ENCODE measurements at places on chromosomes 4 and X. TPM values are rescaled to one million over a fixed set of nuclear protein-coding genes. Genes with fewer than 3 reads are reported as not detected.
A peak's percentile ranks its signal among the peaks of the same experiment; 100 is the strongest.

DNA sequence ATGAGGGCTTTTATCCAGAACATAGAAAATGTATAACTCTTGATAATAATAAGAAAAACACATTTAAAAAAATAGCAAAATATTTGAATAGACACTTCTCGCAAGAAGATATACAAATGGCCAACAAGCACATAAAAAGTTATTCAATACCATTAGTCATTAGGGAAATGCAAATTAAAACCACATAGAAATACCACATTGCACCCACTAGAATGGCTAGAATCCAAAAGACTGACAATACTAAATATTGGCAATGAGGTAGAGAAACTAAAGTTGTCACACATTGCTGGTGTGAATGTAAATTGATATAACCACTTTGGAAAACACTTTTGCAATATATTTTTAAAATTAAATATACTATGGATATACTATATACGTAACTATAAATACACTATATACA is 754.3 kb upstream of the MAGEB2 start:
- no peak for DNase-seq

DNA sequence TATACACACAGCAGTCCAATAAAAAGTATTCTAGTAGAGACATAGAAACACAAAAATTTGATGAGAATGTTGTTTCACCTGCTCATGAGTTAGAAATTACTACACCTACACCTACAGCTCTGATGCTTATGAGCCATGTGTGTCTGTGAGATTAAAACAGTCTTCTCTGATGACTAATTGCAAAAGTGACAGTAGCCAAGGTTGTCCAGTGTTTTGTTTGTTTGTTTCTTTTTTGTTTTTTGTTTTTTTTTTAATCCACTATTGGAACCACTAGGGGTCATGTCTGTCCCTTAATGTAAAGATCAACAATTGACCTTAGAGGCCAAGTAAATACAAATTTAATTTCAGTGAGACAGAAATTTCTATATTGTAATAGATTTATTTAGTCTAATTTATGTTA is 423.1 kb downstream of the TEX13C start:
- no peak for DNase-seq

DNA sequence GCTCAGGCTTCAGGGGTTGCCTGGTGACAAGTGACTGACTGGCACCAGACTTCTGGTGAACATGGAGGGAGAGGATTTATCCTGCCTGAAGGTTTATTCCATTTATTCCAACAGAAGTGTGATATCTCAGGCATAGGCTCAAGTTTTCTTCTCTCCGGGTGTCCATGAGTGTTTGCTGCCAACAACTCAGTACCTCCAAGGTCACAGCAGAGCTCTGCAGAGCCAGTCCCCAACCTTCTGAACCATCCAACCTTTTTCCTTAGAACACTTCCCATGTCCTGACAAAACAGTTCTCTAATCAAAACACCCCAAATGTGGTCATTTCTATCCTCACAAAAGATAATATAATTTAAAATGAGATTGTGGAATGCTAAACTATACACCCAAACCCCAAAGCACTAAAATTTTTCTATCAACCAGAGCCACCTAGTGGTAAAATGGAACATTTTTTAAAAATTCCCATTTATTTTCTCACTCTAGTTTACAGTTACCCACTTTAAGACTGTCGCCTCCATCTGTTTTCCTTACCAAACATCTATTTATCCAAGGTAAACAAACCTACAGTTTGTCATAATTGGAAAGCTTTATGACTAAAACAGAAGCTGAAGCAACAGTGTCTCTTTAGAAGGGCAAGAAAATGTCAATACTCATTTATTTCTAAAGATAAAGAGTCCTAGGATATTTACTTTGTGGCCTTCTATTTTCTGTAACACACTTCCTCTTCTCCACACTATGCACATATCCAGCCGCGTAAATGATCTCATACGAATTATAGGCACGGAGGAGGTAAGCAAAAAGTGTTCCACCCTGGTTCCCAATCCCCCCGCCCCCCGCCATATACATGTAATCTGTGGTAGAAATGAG is 39.5 kb downstream of the TMEM154 start:
- peak; percentile 44 for DNase-seq

GRCh38 chr4:118954246-118954645 is 65.6 kb downstream of the SYNPO2 start:
- peak; percentile 25 for DNase-seq

CCDC160 gene
- total RNA-seq = not detected

TMEM35A gene
- 1.9 TPM for total RNA-seq

DNA sequence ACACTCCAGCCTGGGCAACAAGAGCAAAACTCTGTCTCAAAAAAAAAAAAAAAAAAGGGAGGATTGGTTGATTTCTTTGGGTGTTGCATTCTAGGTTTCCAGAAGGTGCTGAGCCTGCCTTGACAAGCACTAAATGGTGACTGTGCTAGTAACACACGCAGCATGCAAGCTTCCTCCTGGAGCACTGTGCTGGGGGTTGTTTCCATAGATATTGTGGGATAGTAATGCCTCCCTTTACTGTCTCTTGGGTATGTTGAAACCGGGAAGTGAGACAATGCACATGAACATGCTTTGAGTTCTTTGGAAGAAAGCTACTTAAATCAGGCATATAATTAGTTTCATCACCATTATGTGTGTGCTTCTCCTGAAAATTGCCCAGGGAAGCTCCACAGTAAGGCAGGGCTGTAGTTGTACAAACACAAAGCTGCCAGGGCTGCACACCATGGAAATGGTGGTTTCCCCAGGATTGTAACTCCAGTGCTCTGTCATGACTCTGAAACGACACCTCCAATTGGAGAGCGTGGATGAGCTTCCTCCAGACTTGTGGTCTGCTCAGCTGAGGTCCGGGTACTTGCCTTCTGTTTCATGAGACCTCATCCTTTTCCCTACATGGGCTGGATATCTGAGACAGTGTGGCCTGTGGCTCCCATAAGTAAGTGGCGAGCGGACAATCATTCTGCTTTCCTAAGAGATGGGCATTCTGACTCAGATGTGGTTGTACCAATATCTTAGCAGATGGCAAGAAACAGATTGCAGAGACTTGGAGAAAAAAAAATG is 31.5 kb upstream of the STOX2 start:
- DNase-seq = no peak

GRCh38 chrX:127011629-127012028 is 192.1 kb downstream of the PRR32 start:
- no peak for DNase-seq

- DNase-seq = peak; percentile 71
Measured at GRCh38 chr4:102620697-102621497, 119.7 kb downstream of the NFKB1 start.

- DNase-seq = no peak
Measured at GRCh38 chr4:102705391-102705935, 55.3 kb downstream of the MANBA start.

GRCh38 chr4:188665491-188666457 is 526.5 kb downstream of the TRIML1 start:
- DNase-seq = no peak

TMPRSS11B gene
- total RNA-seq = not detected

CT55 gene
- total RNA-seq = not detected

DNA sequence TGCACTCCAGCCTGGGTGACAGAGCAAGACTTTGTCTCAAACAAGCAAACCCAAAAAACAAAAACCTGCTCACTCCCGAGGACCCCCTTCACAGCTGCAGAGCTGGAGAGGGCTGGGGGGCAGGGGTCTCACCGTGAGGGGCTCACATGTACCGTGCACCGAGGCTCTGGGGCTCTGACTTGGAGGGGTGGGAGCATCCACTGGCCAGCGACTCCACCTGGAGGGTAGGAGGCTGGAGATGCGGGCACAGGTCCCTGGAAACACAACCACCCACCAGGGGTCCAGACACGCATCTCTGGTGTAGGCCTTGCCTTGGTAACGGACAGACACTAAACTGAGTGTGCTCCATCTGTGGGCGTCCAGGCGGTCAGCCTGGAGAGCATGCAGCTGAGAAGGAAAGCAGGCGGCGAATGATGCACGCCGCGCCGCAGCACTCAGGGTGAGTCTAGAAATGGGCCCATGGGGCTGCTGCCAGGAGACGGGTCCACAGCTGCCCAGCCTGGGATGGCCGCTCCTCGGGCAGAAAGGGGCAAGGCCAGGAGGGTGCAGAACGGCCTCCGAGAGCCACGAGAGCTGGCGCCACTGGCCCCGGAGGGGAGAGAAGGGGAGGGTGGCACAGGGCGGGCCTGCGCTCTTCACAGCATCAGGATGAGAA is 26.1 kb downstream of the PPP2R3B start:
- DNase-seq = no peak

DNA sequence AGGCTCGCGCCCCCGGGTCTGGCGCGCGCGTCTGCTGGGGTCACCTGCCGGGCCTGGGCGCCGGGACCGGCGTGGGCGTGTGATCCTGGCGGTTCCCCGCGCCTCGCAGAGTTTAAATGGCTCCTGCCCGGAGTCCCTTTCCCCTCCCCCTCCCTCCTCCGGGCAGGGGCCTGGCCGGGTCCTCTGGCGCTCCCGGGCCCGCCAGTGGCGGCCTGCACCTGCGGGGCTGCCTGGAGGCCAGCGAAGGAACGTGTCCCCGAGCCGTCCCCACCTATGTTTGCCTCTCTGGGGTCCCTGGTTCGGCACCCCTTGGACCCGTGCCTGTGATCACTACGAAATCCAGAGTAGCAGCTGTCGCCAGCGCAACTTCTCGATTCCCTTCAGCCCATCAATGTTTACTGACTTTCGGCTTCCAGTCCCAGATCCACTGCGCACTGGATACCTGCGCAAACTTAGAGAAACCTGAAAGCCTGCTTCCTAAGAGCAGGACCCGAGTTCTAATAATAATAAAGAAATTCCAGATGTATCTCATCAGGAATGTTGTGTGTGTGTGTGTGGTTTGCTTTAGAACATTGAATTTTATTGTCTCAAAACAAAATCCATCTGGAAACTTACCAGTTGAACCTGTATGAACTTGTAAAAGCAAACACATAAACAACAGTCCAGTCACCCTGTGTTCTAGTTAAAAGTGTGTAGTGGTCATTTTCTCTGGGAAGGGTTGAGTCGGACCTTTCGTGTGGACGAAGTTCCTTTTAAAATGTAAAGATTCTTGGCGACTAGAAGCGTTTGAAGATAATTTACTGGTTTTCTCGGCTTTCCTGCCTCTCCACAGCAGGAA is 788 bp downstream of the SHROOM2 start:
- peak; percentile 67 for DNase-seq

DNA sequence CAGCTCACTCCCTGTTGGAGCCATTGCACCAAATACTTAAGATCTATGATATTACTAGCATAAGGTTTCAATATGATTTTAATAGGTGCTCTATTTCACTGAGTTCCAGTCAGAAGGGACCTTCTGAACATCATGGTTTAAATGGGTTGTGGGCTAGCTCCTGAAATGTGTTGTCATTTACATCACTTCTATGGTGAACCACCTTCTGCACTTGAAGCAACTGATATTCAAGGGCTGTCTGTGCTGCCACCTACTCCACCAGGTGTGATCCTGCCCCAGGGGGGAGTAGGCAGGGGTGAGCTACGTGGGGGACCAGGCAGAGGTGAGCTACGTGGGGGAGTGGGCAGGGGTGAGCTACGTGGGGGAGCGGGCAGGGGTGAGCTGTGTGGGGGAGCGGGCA is 35.2 kb downstream of the RNF175 start:
- no peak for DNase-seq

DNA sequence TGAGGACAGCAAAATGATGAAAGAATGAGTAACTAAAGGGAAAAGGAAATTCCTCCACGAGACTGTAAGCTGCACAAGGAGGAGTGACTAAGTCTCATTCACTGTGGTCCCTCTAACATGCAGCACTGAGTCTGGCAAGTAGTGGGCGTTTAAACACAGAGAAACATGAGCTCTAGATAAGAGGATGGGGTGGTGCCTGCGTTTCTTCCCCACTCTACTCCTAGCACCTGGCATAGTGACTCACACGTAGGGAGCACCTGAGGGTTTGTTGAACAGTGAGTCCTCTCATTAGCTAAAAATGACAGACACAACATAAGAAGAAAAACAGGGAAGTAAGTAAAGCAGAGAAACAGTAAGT is 105.8 kb upstream of the CBR4 start:
- DNase-seq = peak; percentile 91

CENPVL1 gene
- not detected for total RNA-seq

- no peak for DNase-seq
Measured at GRCh38 chr4:128869776-128870509, 60.4 kb downstream of the JADE1 start.

DNA sequence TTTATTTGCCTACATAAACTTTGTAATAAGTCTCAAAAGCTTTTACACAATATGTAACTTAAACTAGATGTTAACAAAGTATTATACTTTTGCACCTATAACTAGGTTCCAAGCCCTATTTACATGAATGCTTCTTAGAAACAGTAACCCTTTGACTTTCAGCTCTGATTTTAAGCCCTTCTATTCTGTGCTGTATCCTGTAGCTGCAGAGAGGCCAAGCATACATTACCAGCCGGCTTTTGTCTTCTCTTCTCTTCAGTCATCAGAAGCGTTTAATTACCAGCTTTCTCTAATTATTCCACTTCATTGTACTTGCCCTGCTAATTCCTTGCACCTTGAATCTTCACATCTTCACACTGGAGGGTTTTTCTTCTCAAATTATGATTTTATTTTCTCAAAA is 403.1 kb downstream of the PDGFC start:
- no peak for DNase-seq

- DNase-seq = peak; percentile 72
Measured at GRCh38 chr4:52641854-52642563, 17.1 kb downstream of the USP46 start.

GRCh38 chr4:2281575-2282343 is 19.9 kb upstream of the MXD4 start:
- DNase-seq = no peak

DNA sequence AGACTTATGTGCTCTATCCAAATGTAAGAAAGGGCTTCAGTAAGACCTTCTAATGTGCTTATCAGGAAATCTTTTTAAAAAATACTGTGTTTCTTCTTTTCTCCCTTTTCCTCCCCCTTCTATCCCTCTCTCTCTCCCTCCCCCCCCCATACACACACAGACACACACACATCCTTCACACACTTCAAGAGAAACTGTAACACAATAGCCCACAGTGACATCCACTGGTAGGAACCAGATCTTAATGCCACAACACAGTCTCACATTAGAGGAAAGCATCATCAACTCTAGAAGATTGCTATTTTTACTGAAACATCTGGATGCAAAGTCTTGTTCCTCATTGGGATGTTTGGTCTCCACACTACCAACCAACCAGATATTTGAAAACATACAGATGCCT is 4.6 kb downstream of the PCDH19 start:
- no peak for DNase-seq

DNA sequence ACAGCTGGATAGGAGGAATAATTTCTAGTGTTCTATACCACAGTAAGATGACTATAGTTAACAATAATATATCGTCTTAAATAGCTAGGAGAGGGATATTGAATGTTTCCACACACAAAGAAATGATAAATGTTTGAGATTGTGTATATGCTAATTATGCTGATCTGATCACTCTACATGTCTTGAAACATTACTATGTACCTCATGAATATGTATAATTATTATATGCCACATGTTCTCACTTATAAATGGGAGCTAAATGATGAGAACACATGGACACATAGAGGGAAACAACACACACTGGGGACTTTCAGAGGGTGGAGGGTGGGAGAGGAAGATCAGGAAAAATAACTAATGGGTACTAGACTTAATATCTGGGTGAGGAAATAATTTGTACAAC is 53.2 kb upstream of the MAGEA4 start:
- no peak for DNase-seq
